ENCODE measurements at places on chromosomes 11 and 22. TPM values are rescaled to one million over a fixed set of nuclear protein-coding genes. Genes with fewer than 3 reads are reported as not detected.
A peak's percentile ranks its signal among the peaks of the same experiment; 100 is the strongest.

GRCh38 chr11:62139526-62140303 is 15.9 kb downstream of the INCENP start:
- DNase-seq = no peak

DNA sequence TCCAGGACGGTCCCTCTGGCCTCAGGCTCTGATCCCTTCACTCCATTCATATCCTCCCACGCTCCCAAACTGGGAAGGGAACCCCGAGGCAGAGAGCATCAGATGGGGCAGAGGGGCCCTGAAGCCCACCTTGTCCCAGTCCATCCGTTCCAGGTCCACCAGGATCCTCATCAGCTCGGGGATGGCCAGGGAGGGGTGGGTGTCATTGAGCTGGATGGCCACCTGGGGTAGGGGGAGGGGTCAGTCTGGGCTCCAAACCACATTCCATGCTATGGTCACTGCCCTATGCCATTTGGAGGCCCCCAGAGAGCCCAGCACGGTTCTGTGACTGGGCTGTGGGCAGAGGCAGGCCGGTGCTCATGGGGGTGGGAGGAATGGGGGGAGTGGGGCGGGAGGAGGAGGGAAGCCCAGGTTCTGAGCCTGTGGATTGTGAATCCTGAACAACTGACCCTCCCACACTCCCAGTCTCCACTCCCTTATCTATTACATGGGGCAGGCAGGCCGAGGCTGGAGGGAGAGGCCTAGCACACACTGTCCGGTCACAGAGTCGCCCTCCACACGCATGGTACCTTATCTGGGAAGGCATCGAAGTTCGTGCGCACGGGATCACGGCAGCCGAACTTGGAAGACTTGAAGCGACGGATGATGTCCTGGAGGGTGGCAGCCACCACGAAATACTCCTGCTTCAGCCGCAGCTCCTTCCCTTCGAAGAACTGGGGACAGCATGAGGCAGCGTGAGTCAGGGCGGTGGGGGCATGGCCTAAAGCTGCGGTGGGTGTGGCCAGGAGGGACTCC is 5.5 kb downstream of the PYGM start:
- no peak for DNase-seq

DNA sequence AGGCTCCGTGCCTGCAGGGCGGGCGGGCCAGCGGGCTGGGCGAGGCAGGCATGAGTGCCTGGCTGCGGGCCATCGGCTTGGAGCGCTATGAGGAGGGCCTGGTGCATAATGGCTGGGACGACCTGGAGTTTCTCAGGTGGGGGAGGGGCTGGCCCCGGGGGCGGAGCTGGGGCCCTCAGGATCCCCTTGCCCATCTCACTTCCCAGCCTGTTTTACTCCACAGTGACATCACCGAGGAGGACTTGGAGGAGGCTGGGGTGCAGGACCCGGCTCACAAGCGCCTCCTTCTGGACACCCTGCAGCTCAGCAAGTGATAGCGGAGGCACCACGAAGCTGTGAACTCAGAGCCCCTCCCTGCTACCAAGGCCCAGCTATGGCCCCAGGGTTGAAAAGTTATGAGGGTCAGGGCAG is 5.9 kb downstream of the PHOX2A start:
- DNase-seq = peak; percentile 64

DNA sequence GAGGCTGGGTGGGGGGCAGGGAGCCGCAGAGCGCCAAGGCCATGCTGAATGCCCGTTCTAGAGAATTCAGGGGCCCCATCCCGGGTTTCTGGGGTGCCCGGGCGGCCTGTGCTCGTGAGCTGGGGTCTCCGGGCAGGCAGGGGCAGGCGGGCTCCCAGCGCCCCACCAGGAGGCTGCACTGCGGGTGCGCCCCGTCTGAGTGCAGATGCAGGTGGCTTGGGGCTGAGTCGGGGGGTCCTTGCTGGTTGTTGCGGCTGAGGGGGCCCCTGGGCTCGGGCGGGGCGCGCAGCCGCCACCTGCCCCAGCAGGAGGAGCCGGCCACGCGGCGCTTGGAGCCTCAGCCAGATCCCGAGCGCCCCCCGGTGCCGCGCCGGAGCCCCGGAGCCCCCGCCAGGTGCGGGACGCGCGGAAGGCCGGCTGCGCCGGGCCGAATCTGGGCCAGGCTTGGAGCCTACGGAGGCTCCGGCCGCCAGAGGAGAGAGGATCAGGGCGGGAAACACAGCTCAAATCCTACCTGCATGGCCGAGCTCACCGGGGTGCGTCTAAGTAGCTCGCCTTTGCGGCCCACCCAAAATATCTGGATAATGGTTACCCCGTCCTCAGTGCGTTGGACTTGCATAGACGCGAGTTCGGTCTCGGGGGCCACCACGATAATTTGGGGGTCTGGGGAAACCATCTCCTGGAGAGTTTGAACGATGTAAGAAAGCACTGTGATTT is 590 bp upstream of the IGF2 start:
- DNase-seq = no peak

UBE4A gene
- total RNA-seq = 35.1 TPM

Data from neural crest cell (in vitro differentiated cells).